Activated CD8-positive, alpha-beta memory T cell treated with anti-CD3 and anti-CD28 coated beads for 1 hour (primary cell): ENCODE measurements at places on chromosomes 3 and 15.

DNA sequence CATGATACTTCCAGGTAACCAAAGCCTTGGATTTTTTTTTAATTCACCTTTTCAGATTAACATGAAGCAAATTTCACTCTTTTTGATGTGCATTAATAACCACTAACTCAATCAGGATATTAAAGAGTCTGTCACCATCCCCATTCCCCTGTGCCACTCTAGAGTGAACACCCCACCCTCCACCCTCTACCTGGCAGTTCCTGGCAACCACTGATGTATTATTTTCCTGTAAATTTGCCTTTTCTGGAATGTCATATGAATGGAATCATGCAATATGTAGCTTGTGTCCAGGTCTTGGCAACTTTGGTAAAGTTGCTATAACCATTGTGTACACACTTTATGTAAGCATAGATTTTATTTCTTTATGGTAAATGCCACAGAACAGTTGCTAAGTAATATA lies 627.6 kb downstream of the MCTP2 start:
- DNase-seq, result no peak

GRCh38 chr3:192958219-192958872 lies 40.7 kb upstream of the MB21D2 start:
- DNase-seq, result no peak

DNA sequence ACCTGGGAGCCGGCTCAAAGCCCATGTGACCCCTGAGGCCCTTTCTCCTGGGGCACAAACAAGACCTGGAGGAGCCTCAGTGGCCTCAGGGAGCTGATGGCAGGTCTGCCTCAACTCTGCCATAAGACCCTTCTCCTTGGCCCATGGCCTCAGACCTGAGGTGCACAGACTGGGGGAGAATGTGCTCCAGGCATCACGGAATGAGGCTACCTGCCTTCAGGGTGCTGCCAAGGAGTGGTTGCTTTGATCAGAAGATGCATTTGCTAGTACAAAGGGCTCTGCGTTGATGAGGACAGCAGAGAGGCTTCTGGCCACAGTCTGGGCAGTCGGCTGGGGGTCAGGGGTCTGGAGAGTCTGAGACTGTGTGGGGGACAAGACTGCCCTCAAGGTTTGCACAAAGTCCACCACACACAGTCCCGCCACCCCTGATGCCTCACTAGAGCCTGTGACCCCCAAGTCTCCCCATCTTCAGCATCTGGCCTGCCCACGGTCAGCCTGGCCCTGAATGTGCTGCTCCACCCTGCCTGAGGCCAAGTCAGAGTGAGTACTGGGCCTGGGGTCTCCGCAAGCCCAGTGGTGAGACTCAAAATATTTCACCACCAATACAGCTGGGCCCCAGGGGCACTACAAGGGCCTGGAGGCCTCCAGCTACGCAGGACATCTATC lies 26.6 kb downstream of the ALDH1L1 start:
- DNase-seq, result no peak

- no peak for DNase-seq
These were observed 373.3 kb downstream of the GBE1 start for GRCh38 chr3:81388191-81388590.

DNA sequence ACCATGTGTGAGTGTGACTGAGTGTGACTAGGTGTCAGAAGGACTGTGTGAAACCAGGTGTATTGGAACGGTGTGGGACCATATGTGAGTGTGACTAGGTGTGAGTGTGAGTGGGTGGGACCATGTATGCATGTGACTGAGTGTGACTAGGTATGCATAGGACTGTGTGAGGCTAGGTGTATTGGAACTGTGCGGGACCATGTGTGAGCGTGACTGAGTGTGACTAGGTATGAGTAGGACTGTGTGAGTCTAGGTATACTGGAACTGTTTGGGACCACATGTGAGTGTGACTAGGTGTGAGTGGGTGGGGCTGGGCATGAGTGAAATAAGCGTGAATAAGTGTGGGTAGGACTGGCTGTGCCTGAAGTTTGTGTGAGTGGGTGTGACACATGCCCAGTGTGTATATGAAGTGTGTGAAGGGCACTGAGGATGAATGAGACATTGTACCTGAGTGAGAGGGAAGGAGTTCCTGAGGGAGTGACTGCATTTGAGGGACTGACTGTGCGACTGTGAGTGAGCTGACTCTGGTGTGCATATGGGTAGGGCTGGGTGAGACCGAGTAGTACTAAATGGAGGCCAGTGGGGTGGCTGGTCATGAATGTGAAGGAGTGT lies 247.0 kb upstream of the CCDC54 start:
- DNase-seq, result no peak

DNA sequence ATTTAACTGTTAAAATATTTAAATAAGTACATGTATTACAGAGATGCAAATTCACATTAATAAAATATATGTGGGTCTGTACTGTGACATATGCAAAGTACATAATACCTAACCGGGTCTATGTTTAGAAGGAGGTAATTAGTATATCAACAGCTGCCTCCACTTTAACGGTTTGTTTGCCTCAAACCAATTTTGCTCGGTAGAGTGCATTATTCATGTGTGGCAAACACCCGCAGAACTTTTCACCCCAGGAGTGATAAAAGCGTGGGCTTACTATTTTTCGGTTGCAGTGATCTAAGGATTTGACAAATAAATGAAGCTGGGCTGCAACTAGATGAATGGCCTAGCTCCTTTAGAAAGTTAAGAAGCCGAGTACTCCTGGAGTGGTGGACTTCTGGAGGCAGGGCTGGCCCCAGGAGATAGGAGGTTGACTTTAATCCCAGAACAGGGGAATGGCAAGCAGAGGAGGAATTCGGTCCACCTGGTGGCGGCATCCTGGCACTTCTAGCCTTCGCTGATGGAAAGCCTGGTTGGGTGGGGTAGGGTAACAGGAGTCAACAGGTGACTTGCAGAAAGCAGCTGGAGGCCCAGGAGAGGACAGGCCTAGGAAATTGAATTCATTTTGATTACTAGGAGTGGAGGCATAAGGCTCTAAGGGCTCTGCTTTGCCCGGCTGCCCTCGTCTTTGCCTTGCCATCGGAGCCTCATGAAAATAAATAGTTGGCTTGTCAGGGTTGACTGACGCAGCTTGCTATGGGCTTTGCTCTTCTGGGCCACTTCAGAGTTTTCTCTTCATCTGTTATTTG lies 2.4 kb downstream of the SLCO3A1 start:
- DNase-seq, result no peak

DNA sequence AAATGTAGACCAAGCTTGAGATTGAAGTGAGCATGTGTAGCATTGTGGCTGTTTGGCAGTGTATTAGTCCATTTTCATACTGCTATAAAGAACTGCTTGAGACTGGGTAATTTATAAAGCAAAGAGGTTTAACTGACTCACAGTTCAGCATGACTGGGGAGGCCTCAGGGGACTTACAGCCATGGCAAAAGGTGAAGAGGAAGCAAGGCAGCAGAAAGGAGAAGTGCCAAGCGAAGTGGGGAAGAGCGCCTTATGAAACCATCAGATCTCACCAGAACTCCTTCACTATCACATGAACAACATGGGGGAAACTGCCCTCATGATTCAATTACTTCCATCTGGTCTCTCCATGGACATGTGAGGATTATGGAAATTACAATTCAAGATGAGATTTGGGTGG lies 8.6 kb upstream of the CERS3 start:
- DNase-seq, result no peak

DNA sequence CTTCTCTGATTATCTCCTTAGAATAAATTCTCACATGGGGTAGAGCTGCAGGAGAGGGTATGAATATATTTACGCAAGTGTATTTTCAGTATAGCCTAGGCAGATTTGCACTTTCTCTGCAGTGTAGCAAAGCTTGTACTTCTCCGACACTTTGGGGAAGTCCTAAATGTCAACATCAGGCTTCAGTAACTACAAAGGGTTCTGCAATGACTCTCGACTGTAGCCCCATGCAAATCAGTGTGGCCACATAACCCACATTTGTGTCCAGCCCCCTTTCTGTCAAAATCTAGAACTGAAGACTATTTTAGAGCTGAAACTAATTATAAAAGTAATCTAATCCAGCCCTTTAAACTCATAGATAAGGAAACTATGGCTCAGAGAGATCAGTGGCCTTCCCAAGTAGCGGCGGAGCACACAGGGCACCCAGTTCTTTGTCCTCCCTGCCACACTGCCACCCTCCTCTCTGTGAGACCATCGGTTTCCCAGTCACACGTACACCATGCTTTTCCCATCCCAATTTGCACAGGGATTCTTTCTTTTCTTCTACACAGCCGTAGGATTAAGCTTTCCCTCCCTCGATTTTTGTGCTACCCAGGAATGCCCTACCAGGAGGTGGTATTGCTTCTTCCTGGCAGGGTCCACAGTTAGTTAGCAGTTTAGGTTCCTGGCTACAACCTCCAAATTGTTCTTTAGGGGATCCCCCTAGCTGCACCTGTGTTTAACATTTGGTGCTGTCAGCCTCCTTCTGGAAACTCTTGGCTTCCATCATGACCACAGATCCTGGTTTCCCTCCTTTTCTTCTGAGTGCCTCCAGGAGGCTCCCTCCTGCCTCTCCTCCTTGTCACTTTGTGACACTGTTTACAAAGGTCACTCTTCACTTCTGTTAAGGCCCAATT lies 22.9 kb downstream of the MRAS start:
- no peak for DNase-seq

GRCh38 chr3:20700714-20701113 lies 514.7 kb upstream of the SGO1 start:
- no peak for DNase-seq

DNA sequence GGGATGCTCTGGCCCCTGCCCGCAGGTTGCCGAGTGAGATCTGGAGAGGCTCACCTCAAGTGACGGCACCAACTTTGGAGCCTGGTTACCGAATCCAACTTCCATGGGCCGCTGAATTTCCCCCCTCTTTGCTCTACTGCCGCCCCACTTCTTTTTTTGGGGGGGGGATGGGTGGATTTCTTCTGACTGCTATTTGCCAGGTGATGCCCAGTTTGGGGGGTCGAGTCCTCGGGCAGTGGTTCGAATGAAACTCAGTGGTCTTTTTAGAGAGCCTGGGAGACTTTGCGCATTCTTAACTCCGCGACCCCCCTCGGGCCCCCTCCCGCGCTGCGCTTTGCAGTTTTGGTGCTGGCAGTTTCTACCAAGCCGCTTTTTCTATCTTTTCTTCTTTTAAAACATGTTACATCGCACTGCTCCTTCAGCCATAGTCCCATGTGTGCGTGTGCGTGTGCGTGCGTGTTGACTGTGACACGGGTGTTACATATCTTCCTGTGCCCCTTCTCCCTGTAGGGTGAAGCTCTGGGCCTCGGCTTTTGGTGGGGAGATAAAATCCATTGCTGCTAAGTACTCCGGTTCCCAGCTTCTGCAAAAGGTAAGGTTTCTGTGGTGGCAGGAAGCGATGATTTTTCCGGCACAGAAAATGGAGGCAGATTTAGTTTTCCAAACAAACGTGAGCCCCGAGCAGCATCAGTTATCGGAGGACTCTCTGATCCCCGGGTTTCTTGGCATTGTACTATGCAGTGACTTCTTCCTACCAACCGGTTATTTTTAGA lies 837 bp downstream of the CACNA2D3 start:
- no peak for DNase-seq

- DNase-seq, result no peak
These were observed 311.3 kb downstream of the SLC9A9 start for GRCh38 chr3:143536817-143537535.

DNA sequence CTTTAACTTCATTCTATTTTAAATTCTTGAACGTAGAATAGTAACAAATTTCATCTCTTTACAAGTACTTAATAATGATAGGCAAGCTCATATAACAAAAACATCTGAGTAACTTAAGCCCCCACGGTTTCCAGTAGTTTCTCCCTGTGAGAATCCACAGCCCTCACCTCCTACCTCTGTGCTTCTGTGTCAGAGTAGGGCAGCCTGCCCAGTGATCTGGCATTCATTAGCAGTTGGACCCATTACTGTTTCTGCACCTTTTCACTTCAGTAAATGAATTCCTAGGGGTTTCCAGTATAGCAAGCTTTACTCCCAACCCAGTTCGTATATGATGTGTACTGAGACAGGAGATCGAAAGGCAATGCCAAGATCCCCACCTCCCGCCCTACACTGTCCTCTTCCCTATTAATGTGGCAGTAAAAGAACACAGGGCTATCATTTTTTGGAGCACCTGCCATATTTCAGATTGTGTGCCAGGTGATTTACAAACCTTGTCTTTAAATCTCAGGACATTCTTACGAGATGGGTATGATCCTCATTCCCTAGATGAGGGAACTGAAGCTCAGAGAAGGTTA lies 40.8 kb downstream of the EIF2AK4 start:
- no peak for DNase-seq

GRCh38 chr3:12902181-12902999 lies 61.0 kb upstream of the RPL32 start:
- no peak for DNase-seq

DNA sequence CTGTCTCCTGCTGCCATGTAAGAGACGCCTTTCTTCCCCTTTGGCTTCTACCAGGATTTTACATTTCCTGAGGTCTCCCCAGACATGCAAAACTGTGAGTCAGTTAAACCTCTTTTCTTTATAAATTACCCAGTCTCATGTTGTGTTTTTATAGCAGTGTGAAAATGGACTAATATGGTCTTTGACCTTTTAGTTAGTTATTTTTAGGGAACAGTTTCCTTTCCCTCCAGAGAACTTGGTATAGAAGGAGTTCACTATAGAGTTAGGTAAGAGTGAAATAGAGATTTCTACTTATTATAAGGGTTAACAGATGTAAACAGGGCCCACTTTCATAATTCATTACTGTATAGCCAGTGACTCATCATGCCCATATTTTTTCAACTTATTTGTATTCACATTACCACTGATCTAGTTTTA lies 170.9 kb downstream of the UNC13C start:
- DNase-seq, result no peak

DNA sequence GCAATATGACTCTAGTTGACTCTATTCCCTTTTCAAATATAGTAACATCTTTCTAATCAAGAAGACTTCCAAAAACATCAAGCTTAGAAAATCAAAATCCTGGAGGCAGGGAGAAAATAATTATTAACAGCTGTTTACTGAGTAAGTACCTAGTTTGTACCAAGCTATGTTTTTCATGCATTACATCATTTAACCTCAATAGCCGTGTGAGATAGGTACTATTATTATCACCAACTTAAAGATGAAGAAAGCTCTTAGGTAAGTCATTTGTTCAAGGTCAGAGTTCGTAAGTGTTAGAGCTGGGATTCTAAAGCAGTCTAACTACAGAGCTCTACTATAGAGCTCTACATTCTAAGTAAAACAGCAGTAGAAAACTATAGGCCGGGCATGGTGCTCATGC lies 41.6 kb downstream of the GSK3B start:
- DNase-seq, result no peak

GRCh38 chr3:23017801-23018200 lies 185.3 kb upstream of the UBE2E2 start:
- DNase-seq, result no peak

GRCh38 chr15:38074029-38074428 lies 139.6 kb downstream of the TMCO5A start:
- DNase-seq, result no peak

GRCh38 chr15:69647142-69647513 lies 194.5 kb downstream of the RPLP1 start:
- no peak for DNase-seq

- no peak for DNase-seq
These were observed 35.9 kb downstream of the CFAP91 start for GRCh38 chr3:119738741-119739140.

DNA sequence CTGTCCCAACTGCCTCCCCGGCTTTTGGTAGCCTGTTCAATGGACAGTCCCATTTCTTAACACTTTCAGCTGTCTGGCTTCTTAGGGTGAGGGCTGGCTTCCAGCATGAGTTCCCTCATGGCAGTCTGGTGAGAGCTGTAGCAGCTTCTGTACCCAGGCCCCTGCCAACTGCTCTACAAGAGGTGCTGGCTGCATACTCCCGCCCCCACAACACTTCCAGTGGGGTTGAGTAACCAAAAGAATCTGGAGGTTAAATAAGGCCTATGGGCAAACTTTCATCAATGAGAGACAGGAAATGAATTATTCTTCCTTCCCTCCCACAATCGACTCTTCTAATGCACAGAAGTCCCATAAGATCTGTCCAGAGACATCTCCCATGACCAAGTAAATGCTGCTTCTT lies 145.0 kb downstream of the NEK10 start:
- no peak for DNase-seq
